Testis (tissue), 5 donors: ENCODE measurements at places on chromosomes 12 and 14.
A peak's percentile ranks its signal among the peaks of the same experiment; 100 is the strongest.

GRCh38 chr12:13725049-13725448 is 256.4 kb downstream of the GRIN2B start:
- DNase-seq = no peak
- H3K27ac ChIP-seq = no peak overlapping the region
- H3K27me3 ChIP-seq = no peaks in the 10 kb centered on the region
- no peak overlapping the region for H3K4me3 ChIP-seq
- no peaks in the 10 kb centered on the region for H3K4me1 ChIP-seq

- DNase-seq = no peak
- H3K27me3 ChIP-seq = no peaks in the 10 kb centered on the region
- peak overlapping the region; percentile 5 for H3K4me3 ChIP-seq
Observed at GRCh38 chr12:24955389-24955788, 6.5 kb upstream of the BCAT1 start.

GRCh38 chr12:113066813-113067400 is 10.4 kb downstream of the DTX1 start:
- DNase-seq = no peak
- H3K4me3 ChIP-seq = no peak overlapping the region
- no peaks in the 10 kb centered on the region for H3K27me3 ChIP-seq
- H3K4me1 ChIP-seq = peaks cover 22% of the 10 kb centered on the region

DNA sequence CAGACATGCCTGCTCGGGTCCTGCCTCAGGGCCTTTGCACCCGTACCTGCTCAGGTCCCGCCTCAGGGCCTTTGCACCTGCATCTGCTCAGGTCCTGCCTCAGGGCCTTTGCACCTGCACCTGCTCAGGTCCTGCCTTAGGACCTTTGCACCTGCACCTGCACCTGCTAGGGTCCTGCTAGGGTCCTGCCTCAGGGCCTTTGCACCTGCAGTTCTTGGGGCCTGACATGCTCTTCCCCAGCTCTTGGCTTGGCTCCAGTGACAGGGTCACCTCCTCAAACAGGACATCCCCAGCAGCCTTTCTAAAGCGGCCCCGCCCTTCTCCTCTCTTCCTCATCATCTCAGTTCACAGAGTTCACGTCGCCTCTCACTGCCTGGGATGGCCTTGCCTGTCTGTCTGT is 54.9 kb upstream of the NCOR2 start:
- H3K36me3 ChIP-seq = no peaks in the 10 kb centered on the region
- no peak for DNase-seq
- no peaks in the 10 kb centered on the region for H3K27me3 ChIP-seq
- no peak overlapping the region for H3K4me3 ChIP-seq

DNA sequence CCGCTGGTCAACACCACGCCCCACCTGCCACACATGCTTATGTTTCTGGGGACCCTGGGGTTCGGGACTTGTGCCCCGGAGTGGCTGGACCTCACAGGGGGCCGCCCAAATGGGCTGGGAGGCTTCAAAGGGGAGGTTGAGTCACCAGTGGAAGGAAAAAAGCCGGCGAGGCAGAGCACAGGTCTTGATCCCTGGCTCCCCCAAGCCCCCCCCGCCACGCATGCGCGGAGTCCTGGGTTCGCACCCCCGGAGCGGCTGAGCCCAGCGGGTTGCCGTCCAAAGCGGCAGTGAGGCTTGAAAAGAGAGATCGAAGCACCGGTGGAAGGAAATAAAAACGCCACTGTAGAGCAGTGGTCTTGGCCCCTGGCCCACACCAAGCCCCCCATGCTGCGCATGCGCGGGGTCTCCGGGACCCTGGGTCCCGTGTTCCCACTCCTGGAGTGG is 313.5 kb downstream of the ALG10 start:
- peak; percentile 27 for DNase-seq
- H3K27ac ChIP-seq = no peak overlapping the region
- no peaks in the 10 kb centered on the region for H3K27me3 ChIP-seq
- H3K36me3 ChIP-seq = no peaks in the 10 kb centered on the region
- H3K4me3 ChIP-seq = peak overlapping the region; percentile 20
- no peaks in the 10 kb centered on the region for H3K4me1 ChIP-seq

- H3K27me3 ChIP-seq = no peaks in the 10 kb centered on the region
- H3K27ac ChIP-seq = no peak overlapping the region
- no peak overlapping the region for H3K4me3 ChIP-seq
- H3K36me3 ChIP-seq = no peaks in the 10 kb centered on the region
- H3K4me1 ChIP-seq = no peaks in the 10 kb centered on the region
Observed at GRCh38 chr12:126966498-126966897, 1300.5 kb upstream of the TMEM132C start.

DNA sequence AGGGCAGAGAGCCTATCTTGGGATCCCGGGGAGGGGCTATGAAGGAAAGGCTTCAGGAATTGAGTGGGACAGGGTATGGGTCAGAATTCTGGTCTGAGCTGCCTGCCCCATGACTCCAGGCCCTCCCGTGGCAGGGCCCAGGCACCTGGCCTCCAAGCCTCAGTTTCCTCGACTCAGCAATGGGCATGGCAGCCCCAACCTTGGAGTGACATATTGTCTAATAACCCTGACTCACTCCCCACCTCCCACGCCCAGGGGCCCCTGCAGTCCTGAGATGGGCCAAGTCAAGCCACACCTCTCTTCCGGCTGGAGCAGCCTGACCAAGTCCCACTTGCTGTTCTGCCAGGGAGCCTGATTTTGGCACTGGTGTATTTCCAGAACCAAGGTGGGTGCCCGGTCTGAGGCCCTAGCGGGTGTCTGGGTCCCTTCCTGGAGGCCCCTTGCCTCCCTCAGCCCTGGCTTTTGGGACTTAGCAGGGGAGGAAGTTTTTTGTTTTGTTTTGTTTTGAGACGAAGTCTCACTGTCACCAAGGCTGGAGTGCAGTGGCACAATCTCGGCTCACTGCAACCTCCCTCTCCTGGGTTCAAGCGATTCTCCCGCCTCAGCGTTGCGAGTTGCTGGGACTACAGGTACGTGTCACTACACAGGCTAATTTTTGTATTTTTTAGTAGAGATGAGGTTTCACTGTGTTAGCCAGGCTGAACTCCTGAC is 40.3 kb upstream of the RCOR1 start:
- DNase-seq = no peak
- H3K4me3 ChIP-seq = no peak overlapping the region
- H3K36me3 ChIP-seq = no peaks in the 10 kb centered on the region
- H3K4me1 ChIP-seq = peaks cover 4% of the 10 kb centered on the region
- no peaks in the 10 kb centered on the region for H3K27me3 ChIP-seq
- H3K27ac ChIP-seq = no peak overlapping the region

DNA sequence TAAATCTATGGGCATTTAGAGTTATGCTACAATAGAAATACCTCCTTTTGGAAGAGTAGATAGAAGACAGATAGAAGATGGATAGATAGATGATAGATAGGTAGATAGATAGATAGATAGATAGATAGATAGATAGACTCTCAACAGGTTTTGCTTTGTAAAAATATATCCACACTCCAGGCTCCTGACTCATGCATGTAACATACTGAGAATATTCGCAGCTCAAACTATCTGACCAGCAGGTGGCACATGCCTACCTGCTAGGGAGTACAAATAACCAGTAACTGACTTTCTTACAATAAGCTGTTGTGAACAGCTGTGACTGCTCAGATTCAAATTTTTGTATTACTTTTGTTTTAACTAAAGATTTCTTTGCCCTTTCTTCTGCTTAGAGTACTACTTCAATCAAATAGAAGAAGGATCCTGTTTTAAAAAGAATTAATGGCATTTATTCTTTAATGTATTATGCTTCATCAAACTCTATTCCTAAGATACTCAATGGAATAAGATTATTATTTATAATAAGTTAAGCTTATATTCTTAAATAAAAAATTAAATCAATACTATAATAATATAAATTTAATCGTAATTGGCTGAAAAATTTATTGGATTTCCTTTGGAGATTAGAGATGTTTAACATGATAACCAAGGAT is 15.8 kb upstream of the CPNE8 start:
- H3K4me3 ChIP-seq = no peak overlapping the region
- no peaks in the 10 kb centered on the region for H3K36me3 ChIP-seq

- H3K4me1 ChIP-seq = no peaks in the 10 kb centered on the region
- no peak overlapping the region for H3K27ac ChIP-seq
- H3K27me3 ChIP-seq = no peaks in the 10 kb centered on the region
- H3K36me3 ChIP-seq = no peaks in the 10 kb centered on the region
- DNase-seq = no peak
Observed at GRCh38 chr12:71478270-71478669, 38.7 kb downstream of the LGR5 start.

DNA sequence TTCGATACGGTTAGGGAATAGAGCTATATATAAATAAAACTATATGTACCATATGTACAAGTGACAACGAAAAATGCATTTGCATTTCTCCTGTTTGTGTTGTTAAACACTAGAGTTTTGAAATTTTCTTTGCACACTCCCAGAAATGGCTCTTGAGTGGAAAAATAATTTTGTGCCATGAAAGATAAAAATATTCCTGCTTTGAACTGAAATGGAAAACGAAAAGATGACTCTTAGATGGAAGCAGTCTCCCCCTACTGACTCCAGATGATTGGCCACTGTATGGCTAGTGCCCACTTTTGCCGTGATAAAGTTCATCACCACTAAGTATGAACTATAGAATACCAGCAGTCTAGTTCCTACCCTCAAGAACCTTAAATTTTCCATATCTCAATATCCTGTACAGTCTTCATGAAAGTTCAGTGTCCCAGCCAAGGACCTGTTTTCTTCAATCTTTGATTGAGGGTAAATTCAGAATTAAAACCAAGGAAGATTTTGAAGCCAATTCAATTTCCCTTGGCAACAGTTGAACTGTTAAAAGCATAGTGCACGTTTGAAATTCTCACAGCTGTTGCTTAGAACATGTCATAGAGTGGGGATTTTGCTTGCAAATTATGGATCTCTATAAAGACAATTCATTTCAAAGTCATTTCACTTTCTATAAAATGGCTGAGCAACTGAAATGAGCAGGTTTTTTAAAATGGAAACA is 1.6 kb upstream of the PPP2R5E start:
- DNase-seq = no peak
- no peaks in the 10 kb centered on the region for H3K4me1 ChIP-seq
- no peaks in the 10 kb centered on the region for H3K36me3 ChIP-seq
- no peaks in the 10 kb centered on the region for H3K27me3 ChIP-seq
- H3K4me3 ChIP-seq = peak overlapping the region; percentile 98
- H3K27ac ChIP-seq = no peak overlapping the region

DNA sequence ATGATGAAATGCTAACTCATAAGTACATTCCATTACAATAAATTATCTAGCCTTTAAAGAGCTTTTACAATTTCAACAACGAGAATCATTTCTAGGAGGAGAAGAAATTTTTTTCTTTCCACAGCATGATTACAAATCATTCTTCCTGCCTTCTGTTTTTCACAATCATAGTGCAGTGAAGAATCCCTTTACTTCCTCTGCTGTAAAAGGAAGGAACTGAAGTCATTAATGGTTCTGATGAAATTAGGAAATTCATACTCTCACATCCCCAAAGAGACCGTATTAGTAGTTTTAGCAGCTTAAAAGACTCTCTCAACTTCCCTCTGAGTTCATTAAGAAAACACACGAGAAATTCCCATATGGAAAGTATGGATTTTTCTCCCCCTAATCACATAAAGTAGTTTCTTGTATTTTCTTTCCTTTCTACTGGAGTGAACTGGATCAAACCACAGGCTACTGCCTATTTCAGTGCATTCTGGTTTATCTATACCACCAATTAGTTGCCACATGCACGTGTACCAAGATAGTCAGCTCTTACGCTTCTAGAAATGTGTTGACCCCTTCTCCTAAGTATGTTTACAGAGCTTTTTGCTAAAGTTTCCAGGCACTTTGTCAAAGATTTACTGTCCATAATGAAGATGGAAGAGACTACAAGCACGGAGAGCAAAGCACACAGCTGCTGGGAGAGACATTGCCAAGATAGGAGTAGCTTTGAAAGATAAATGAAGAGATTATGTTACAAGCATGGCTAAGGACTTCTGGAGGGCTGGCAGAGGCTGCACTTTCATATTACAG is 58.9 kb upstream of the KITLG start:
- H3K4me3 ChIP-seq = no peak overlapping the region
- H3K36me3 ChIP-seq = no peaks in the 10 kb centered on the region
- H3K27ac ChIP-seq = no peak overlapping the region
- H3K4me1 ChIP-seq = no peaks in the 10 kb centered on the region

DNA sequence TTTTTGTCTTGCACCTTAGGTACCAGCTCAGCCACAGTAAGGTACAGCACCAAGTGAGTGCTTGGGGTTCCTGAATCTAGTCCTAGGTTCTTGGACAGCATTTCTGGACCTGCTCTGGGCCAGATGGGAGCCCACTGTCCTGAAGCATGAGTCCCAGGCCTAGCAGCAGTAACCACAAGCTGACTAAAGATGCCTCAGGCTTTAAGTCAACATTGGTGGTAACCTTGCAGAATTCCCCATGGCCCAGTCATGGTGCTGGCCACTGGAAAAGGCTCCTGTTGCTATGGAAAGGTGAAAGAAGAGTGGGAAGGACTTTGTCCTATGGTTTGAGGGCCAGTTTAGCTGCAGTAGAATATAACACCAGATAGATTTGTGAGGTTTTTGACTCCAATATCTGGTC is 86.9 kb upstream of the CLEC14A start:
- no peak for DNase-seq
- H3K4me1 ChIP-seq = no peaks in the 10 kb centered on the region
- no peak overlapping the region for H3K4me3 ChIP-seq
- H3K27me3 ChIP-seq = no peaks in the 10 kb centered on the region
- H3K27ac ChIP-seq = no peak overlapping the region

DNA sequence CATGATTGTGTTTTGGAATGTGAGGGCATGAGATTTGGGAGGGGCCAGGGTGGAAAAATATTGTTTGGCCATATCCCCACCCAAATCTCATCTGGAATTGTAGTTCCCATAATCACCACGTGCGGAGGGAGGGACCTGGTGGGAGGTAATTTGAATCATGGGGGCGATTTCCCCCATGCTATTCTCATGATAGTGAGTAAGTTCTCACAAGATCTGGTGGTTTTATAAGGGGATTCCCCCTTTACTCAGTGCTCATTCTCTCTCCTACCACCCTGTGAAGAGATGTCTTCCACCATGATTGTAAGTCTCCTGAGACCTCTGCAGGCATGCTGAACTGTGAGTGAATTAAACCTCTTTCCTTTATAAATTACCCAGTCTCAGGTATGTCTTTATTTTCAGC is 15.7 kb downstream of the OR10P1 start:
- no peaks in the 10 kb centered on the region for H3K36me3 ChIP-seq
- no peak overlapping the region for H3K4me3 ChIP-seq
- H3K4me1 ChIP-seq = peaks cover 6% of the 10 kb centered on the region
- no peaks in the 10 kb centered on the region for H3K27me3 ChIP-seq
- H3K27ac ChIP-seq = no peak overlapping the region

GRCh38 chr14:101557811-101558738 is 3.2 kb upstream of the DIO3 start:
- H3K27ac ChIP-seq = no peak overlapping the region
- H3K4me3 ChIP-seq = no peak overlapping the region
- H3K4me1 ChIP-seq = peaks cover 11% of the 10 kb centered on the region

DNA sequence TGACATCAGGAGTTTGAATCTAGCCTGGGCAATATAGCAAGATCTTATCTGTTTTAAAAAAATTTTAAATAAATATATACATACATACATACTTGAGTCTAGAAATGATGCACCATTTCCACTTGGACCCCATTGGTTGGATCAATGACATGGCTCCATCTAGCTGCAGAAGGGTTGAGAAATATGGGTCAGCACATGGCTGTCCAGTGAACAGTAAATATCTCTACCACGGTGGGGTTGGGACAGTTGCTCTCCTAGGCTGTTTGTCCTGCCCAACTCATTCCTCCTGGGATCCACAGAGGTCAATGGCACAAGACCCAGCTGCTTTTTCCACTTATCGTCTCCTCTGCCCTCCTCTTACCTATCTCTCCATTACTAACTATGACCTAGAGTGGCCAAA is 23.6 kb downstream of the PLEKHH1 start:
- no peaks in the 10 kb centered on the region for H3K27me3 ChIP-seq
- no peaks in the 10 kb centered on the region for H3K4me1 ChIP-seq
- no peaks in the 10 kb centered on the region for H3K36me3 ChIP-seq
- DNase-seq = no peak
- no peak overlapping the region for H3K27ac ChIP-seq
